ENCODE measurements at places on chromosomes 3 and 15.

- DNase-seq = no peak
Measured at GRCh38 chr15:30979457-30979856, 12.0 kb downstream of the MTMR10 start.

- no peak for DNase-seq
Measured at GRCh38 chr3:12965999-12966846, 107.0 kb downstream of the IQSEC1 start.

- no peak for DNase-seq
Measured at GRCh38 chr15:47516972-47517371, 200.3 kb upstream of the SEMA6D start.

- no peak for DNase-seq
Measured at GRCh38 chr15:31308185-31308639, 18.4 kb upstream of the KLF13 start.

DNA sequence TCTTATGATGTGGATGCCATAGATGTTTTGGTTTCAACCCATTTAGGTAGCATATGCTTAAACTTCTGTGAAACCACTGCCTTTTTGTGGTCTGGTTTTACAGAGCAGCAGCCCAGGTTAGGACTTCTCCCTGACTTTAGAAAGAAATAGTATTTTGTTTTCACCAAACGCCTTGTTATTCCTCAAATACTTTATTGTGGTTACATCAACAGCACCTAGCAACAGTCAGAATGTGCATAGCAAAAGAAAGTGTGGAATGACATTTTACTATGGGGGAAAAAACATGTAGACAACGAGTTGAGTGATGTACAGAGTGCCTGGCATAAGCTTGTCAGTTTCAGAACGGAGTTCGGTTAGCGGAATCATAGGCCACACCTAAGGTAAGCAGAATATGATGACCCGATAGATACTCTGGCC, 159.2 kb downstream of the TPRG1 start:
- DNase-seq = no peak

DNA sequence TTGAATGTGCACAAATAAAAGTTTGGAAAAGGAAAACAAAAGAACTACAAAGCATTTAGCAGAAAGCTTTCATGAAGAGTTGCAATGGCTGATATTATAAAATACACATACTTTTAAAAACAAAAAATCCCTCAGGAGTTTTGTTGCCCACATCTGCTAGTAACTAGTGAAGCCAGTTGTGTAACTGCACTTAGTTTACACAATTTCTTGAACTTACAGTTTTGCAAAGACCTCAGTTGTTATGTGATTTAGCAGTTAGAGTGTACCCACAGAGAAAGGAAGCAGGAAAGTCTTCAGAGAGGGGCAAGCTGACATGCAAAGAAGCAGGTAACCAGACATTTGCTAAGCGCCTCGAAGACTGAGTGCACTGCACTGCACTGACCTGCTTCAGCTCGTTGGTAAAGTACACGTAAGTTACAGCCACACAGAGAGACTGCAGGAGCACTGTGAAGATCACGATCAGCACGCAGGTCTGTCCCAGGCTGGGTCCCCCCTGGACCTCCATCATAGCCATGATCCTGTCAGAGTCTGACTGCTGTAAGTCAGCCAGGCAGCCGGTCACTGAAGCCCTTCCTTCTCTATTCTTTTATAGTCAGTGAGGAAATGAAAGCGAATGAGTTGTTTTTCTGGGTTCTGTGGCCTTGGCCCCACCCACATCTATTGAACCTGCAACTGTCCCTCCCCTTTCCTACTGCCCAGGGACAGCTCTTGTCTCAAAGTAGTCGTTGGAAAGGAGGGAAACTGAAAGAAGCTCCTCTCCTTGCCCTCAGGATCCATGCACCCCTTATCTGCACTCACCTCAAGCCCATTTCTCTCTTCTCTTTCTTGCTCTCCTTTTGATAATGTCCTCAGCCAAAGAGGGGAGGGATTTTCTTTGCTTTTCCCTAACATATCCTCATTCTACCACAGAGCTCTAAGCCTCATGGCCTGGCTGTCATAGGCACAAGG, at the start of gene TNFSF10:
TSS of gene TNFSF10 (minus strand) at position 560 of the 948 bp plus-strand sequence. CDS start at position 514, 46 bp downstream.
- peak; percentile 25 for DNase-seq

GRCh38 chr3:12157026-12157425, 1.7 kb downstream of the TIMP4 start:
- no peak for DNase-seq

DNA sequence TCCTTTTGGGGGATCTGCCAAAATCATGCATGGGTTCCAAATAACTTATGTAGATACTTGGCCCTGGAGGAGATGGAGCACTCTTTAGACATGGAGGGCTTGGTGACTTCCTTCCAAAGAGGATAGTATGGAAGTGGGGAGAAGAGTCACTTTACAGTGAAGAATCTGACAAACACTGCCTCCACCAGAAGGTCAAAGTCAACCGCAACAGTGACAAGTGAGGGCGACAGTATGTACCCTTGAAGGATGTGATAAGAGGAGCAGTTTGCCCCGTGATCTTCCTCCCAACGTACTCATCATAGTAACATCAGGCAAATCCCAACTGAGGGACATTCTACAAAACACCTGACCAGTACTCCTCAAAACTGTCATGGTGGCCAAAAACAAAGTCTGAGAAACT, 62.0 kb downstream of the LMCD1 start:
- no peak for DNase-seq

DNA sequence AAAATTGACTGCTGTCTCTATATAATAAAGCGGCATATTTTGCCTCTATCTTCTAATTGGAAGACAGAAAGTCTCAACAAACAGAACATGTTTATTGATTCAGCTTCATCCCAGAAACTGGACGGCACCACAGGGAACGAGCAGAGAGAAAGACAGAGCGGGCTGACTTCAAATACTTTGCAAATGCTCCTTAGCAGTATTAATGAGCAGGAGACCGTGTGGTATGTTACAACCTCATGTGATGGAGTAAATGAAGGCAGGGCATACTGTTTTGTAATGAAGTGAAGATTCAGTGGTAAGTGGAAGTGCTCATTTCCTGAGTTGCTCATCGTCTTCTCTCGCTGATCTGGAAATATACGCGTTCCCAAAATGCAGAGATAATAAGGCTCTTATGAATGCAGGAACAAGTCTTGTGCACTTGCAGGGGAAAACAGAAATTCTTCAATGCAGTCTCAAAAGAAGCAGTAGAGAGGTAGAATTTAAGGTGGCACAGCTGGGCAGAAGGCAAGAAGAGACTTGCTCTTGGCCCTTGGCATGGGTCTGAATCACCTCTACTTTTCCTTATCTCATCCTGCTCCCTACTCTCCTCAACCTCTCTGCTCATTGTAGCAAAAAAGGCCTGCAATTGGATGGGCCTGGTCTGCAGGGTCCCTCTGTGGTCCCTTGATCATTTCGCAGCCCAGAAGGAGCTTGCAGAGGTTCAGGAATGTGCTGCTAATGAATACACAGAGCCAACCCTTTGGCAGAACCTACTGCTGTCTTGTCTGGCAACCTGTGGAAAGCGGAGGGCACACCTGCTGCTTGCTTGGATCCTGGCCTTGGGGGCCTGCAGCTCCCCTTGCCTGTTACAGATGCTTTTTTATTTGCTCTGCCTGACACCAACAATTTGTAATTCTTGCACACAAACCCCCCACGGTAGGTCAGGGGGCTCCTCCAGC, 604.9 kb upstream of the CFAP20DC start:
- no peak for DNase-seq

GRCh38 chr3:170178651-170179050, 2.9 kb downstream of the PHC3 start:
- DNase-seq = no peak

DNA sequence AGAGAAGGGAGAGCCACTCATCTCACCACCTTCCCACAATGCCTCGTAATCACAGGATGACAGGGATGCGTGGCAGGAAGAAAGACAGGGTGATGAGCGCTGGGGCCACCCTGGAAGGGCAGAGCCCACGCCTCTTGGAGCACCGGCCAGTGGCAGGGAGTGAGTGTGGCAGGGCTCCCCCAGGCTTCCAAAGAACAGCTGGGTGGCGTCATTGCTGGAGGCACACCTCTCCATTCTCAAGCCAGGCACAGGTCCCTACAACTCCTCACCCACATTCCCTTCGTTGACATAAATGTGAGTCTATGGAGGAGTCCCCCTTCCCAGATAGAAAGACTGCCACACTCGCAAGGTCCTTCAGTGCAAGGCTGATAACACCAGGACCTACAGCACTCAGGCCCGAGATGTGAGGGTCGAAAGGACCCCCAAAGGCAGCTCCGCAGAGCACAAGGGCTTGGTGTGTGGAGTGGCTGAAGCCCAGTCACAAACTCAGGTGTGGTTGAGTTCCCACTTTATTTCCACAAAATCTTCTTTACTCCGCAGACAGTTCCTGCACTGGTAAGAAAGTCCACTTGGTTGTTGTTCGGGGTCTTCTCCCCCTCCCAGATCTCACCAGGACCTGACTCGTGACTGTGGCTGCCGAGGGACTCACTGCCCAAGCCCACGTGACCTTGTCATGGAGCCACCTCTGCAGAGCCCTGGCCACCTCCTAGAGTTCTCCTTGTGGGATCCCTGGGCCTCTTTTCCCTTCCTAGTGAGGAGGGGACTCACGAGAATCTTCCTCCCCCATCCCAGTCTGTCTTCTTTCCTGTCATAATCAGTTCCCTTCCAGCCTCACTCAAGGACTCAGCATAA, 22.4 kb upstream of the CORO2B start:
- DNase-seq = no peak

- DNase-seq = no peak
Measured at GRCh38 chr3:42746455-42747450, 26.3 kb downstream of the CCDC13 start.

DNA sequence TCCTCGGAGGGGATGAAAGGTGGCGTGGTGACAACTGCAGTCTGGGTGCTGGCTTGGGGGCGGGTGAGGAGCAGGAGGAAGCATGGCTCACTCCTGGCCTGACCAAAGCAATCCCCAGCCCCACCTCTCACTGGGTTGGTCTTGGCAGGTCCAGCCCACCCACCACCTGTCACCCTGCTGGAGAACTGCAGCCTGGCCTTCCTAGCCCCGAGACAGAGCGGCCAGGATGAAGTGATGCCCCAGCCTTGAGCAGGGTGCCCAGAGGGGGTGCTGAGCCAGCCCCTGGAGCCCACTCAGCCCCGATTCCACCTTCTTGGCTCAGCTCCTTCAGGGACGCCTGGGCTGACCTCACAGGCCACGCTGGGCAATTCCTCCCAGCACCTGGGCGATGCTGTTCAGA, 89.9 kb downstream of the IQSEC1 start:
- DNase-seq = no peak

GRCh38 chr3:3734881-3735280, 64.3 kb upstream of the LRRN1 start:
- DNase-seq = no peak

- no peak for DNase-seq
Measured at GRCh38 chr15:59941612-59942011, 62.5 kb upstream of the FOXB1 start.

DNA sequence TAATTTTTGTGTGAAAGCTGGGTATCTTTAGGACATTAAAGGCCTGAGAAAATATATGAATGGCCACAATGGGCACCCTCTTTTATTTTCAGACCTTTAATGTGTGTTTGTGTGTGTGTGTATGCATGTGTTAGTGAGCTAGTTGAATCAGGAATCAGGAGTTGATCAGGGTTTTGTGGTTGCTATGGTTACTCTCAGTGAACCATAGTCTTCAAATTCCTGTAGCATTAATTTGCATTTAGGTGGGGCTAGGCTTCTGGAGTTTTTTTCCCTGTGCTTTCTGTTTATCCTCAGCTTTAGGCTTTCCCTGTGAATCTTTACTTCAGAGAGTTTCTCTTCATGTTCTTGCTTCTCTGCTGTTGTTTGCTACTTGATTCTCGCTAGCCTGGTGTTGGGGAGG, 122.0 kb upstream of the ONECUT1 start:
- DNase-seq = no peak

DNA sequence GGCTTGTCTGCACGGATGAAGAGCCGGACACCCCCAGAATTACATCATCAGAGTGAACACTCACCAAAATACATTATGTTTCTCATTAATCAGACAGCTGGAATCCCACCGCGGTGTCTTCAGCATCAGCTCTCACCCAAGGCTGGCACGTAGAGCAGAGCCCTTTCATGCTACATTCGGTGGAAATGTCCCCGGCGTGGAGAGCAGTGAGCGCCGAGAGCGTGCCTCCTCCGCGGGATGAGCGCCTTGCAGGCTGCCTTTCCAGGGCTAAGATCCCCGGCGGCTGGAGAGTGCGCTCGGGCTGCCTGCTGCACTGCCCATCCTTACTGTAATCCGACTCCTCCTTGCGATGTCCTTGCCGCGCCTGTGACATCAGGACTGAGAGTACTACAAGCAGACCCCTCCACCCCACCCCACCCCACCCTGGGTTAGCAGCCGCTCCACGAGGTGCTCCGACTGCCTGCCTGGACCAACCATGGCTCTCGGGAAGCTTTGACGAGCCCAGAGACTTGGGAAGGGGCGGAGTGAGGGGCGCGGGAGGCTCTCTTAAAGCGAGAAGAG, at the start of gene ZNF385D:
TSS of gene ZNF385D (minus strand) at position 380 of the 561 bp plus-strand sequence. CDS start at position 86, 294 bp downstream.
- DNase-seq = no peak

DNA sequence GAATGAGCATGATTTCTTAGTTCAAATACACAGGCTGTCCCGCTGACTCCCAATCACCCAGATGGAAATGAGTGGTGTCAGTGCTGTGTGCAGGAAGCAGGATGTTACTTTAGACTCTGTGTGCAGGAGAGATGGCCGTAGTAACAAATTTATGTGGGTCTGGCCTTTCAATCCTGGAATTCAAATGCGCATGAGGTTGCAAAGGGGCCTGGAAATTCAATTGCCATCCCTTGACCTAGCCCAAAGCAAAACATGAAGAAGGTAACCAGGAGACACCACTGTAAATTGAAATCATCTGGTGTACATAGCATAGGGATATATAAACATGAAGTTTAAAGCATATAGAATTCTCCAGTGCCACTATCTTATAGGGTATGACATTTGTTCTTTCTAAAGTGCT, 33.2 kb downstream of the GREM1 start:
- no peak for DNase-seq

DNA sequence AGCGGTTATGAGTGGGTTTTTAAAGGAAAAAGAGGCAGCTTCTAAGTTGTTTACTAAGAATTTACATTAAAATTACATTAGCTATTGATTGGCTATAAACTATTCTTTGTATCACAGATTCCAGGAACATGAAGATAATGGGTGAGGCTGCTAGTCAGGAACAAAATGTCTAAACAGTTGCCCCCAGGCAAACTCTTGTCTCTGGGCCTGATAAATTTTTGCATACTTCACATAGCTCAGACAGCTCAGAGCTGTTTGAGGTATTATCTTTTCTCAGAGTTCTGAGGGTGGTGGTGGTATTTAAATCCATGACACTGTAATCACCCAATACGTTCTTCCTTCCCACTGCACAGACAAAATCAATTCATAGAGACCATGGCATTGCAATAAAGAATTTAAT, 2.1 kb upstream of the HACD2 start:
- DNase-seq = no peak

GRCh38 chr3:75110741-75111140, 496.3 kb upstream of the CNTN3 start:
- no peak for DNase-seq

Measured in stimulated activated CD8-positive, alpha-beta memory T cell treated with anti-CD3 and anti-CD28 coated beads, Interleukin-7, amount 100 ng/mL, for 1 hour (primary cell).